Mesenchymal stem cell (in vitro differentiated cells and primary cell): ENCODE measurements at places on chromosomes 13 and 19.

GRCh38 chr13:57680609-57681008, 49.1 kb downstream of the PCDH17 start:
- no peak for DNase-seq

DNA sequence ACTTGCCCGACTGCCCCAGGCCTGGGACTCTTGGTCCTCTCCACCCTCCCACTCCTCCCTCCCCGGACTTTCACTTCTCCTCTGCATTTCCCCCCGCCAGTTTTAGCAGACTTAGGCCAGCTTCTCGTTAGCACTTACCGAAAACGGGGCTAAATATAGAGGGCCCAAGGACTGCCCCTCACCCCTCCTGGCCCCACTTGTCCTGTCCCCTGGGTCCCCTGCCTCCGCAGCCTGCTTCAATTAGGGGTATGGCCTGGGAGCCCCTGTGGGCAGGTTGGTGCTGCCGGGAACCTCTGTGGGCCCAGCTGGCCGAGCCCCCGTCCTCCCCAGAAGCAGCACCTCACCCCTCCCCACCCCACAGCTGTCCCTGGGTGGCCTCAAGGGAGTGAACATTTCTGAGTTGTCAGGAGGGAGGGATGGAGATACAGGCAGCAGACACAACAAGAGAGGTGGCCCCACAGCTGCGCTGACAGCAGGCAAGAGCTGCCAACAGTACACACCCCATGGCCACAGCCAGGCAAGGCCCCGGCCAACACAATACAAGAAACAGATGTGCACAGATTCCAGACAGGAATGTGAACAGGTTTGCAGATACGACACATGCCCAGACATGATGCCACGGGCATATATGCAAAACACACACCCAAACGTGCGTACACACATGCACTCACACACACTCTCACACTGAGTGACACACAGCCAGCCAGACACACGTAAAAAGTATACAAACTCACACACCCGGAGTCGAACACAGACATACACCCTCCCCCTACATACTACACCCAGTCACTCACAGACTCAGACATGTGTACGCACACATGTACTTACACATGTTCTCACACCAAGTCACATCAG, 2.6 kb downstream of the POU2F2 start:
- no peak for DNase-seq

GRCh38 chr19:16445238-16446107, 26.3 kb downstream of the EPS15L1 start:
- peak; percentile 62 for DNase-seq

DNA sequence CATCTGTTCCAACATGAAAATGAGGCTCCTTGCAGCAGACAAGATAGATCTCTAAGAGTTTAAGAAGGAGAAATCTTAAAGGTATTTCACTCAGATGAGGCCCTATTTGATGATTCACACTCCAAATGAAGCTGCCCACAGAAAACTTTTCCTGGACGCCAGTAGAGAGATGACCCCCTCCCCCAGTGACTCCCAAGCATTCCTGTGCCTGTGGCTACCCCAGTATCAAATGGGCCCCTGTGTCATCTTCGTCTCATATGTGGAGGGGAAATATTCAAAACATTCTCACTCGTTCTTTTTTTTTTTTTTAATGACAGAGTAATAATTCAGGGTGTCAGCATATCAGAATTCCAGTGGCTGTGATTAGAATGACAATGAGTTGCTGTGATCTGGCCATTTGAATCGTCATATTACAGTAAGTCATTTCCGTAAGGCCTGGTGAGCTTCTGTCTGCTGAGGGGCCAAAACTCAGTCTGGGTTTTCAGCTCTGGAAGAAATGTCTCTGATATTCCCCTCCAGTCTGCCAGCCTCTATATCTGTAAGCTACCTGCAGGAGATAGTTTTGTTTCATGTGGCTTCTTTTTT, 194.7 kb downstream of the URI1 start:
- no peak for DNase-seq

GRCh38 chr13:72071713-72072112, 204.7 kb upstream of the DACH1 start:
- no peak for DNase-seq

DNA sequence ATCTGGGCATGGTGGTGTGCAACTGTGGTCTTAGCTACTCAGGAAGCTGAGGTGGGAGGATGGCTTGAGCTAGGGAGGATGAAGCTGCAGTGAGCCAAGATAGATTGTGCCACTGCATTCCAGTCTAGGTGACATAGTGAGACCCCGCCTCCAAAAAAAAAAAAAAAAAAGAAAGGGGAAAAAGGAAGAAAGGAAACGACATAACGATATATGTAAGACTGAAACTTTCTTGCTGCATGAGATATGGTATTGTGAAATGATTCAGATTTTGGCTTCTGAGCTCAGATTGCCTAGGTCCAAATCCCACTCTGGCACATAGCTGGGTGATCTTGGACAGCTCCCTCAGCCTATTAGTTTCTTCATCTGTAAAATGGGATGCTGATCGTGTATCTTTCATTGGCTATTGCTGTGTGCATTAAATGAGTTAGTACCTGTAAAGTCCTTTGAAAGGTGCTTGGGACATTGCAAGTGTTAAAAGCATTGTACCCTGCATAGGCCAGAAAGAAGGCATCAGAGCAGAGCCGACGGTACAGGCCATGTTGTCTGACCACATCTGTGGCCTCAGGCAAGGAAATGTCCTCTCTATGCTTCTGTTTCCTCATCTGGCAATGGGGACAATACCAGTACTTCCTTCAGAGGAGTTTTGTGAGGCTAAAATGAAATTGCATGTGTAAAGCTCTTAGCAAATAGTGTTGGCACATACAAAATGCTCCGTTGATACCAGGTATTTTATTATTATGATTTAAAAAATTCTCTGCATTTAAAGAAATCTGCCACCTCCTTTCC, 32.6 kb upstream of the SLC46A3 start:
- DNase-seq, result no peak

GRCh38 chr19:54047616-54048015, 16.1 kb downstream of the VSTM1 start:
- DNase-seq, result no peak

DNA sequence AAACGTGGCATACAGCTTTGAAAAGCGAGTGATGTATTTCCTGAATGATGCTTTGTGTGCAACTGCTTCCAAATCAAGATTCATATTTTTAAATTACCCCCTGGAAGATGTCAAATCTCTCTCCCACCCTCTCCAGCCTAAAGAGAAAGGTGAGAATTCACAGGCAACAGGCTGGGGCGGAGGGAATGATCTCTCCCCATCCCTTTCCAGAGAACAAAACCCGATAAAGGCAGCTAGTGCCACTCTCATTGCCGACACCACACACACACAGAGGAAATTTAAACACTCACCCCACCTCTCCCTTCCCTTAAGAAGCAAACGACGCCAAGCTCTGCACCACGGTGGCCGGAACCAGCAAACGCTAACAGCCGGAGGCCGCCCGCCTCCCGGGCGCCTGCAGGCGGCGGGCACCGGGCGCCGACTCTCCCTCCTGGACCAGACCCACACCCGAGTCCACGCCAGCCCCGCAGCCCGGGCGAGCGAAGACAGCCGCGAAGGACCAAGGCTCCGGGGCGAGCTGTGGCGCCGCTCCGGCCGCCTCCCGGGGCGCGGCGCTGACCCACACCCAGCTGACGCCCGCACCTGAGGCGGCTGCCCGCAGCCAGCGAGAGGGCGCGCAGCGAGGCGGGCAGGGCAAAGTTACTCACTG, 477 bp downstream of the LNX2 start:
- DNase-seq, result peak; percentile 46

GRCh38 chr19:15397782-15398181, 18.2 kb upstream of the AKAP8 start:
- DNase-seq, result no peak

DNA sequence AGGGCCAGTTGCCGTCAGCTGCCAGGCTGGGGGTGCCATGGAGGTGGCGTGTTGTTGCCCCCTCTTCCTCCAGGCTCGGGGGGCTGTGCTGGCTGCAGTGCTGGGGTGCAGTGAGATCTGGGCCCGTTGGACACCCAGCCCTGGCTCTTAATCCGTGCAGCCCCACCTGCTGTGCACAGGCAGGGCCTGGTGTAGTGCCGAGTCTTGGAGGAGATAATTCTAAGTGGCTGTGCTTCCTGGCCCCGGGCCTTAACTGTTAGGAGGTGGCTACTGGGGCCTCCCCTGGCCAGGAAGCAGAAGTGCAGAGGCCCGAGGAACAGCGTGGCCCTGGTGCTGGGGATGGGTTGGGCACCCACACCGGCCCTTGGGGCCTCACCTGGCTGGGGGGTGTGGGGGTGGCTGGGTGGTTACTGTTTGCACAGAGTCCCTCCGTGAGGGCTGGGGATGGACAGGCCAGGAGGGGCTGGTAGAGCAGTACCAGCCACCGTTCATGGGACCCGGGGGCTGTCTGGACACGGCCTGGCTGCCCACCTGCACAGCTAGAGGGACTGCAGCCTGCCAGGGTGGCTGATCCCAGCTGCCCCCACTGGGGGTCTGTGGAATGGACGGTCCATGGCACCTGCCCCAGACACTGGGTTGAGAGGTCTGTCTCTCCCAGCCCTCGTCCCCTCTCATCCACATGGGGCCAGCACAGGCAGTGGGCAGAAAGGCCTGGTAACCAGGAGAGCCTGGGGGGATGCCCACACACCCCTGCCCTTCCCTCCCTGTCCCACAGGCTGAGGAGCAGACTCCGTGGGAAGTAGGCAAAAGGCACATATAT, 3.3 kb downstream of the GPX4 start:
- peak; percentile 62 for DNase-seq

GRCh38 chr13:45773236-45773635, 71.1 kb downstream of the CBY2 start:
- peak; percentile 80 for DNase-seq

DNA sequence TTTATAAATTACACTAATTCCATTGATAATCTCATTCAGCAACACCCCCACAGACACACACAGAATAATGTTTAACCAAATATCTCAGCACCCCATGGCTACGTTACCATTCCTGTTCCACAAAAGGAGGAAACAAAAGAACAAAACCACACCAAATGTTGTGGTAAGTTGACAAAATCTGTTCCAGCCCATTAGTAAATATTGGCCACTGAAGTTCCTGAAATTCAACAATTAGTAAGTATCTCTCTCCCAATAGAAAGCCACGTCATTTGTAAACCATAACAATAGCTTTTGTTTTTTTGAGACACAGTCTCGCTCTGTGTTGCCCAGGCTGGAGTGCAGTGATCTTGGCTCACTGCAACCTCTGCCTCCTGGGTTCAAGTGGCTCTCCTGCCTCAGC, 2.3 kb upstream of the FCAR start:
- DNase-seq, result no peak

DNA sequence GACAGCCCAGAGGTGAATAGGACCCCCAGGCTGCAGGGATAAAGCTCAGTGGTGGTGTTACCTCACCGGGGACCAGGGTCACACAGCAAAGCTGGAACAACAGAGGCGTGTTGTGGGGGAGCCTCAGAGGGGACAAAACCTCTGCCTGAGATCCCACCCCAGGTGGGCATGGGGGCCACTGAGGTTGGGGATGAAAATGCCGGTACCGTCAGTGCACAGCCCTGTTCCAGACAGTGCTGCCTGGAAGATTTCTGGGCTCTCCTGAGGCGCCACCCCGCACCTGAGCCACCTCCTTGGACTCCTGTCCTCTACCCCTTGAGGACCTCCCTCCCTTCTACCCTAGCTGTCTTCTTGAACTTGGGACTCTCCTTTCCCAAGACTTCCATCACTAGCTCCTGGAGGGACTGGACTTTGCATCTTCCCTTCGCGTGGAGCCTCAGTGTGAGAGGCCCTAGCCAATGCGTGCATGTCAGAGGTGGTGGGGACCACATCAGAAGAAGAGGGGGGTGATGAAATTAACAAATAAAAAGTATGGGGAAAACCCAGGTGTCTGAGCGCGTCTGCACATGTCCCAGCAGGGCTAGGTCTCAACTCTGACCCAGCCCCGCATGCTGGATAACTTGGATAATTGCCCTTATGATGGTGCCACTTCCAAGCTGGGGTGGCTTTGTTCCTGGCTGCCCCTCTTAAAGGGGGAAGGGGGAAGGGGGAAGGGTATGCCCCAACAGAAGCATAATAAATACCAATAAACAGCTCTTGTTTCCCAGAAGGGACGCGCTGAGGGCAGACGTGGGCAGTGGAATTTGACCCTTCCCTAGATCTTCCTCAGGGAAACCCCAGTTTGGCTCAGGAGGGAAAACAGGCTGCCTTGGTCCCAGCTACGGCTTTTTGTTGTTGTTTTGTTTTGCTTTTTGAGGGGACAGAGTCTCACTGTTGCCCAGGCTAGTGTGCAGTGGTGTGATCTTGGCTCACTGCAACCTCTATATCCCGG, 11.6 kb downstream of the CNFN start:
- no peak for DNase-seq

DNA sequence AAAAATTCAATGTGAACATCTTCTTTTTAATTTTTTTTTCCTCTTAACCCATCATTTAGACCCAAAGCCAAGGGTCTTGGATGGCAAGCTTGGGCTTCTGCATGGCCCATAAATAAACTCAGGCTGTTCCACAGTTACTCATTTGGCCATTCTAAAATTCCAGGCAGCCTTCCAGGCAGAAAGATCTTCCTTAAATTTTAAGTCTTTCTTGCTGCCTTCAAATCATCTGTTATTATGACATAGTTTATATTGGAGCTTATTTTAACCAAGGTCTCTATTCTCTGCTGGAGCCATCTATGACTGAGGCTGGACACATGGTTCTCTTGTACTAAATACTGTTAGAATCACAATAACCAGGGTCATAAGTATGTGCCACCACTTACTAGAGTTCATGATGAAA, 317.3 kb upstream of the MAB21L1 start:
- DNase-seq, result no peak

DNA sequence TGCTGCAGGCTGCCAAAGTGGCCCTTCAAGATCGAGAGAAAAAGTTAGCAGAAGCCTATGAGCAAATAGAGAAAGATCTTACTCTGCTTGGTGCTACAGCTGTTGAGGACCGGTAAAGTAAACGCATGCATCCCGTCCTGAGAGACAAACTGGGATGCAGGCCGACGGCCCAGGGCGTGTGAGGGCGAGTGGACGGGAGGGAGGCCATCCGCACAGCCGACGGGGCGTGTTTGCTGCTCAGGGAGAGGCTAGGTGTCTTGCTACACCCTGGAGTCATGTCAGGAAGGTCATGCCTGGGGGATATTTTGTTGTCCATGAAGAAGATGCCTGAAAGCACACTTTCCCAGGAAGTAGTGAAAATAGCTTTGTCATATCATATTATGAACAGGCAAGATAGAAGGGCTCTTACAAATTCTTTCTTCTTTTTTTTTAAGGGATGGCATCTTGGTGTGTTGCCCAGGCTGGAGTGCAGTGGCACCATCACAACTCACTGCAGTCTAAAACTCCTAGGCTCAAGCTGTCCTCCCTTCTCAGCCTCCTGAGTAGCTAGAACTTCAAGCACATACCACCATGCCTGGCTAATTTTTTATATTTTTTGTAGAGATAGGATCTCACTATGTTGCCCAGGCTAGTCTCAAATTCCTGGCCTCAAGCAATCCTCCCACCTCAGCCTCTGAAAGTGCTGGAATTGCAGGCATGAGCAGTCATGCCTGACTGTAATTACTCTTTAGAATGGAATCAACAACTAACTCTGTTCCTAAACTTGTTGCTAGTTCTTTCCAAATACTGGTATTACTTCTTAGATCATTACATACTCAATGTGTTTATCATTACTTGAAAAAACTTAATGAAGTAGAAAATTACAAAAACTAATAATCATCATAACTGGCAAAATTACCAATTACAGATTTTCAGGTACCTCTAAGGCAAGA, 117.6 kb upstream of the MCF2L start:
- DNase-seq, result no peak
